SK-N-DZ (cell line): ENCODE measurements at places on chromosomes 3 and 15.

- no peak for DNase-seq
Observed at GRCh38 chr3:127894481-127894880, 20.6 kb upstream of the KBTBD12 start.

DNA sequence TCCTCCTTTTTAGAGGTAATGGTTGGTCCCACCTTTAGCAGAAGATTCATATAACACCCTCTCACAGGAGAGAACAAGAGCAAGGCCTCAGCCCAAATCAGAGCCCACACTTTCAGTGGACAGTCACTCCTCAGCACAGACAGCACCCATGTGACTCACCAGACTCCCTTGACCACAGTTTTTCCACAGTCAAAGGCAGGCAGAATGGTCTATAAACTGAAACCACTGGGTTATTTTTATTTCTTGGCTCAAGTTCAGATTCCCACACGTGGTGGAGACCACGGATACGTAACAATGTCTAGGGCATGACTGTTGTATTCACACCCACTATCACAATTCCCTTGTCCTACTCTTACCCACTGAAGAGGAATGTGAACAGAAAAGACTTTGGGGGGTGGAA is 237.8 kb upstream of the UBE2E1 start:
- DNase-seq, result no peak

- DNase-seq, result no peak
Observed at GRCh38 chr3:32082721-32083120, 23.7 kb upstream of the GPD1L start.

DNA sequence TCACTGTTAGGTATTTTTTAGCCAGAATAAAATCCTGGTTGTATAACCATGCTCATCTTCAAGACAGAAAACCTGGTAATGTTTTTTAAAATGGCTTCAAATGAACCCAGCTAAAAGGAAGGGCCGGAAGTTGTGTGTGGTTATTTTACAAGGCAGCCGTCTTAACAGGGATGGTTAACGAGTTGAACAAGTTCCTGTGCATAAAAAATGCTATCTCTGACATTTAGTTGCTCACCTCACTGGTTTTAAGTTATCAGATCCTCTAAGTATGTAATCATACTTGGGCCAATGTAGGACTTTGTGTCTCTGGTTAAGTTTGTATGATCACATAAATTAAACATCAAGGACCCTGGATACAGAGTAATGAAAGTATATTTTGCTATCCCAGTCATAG is 2.1 kb downstream of the ATP11B start:
- DNase-seq, result no peak

DNA sequence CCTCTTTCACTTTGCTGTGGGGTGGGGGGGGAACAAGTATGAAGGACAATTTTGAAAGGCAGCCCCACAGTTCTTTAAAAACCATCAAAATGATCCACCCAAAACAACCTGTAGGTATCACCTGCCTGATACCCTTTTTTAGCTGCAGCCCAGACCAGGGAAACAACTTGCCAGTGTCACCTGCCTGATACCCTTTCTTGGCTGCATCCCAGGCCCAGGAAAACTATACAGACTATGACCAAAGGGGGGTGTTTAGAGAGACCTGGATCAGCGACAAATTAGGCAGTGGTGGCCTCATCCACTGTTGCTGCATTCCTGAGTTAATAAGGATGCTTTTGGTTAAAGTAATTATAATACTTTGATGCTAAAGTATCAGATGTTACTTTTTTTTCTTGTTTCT is 122.0 kb downstream of the VPS13C start:
- no peak for DNase-seq

GRCh38 chr3:31356941-31357340 is 175.8 kb upstream of the STT3B start:
- peak; percentile 15 for DNase-seq

GRCh38 chr3:138450181-138450580 is 15.8 kb downstream of the ESYT3 start:
- no peak for DNase-seq
